ENCODE measurements at places on chromosomes 6 and 20.

DNA sequence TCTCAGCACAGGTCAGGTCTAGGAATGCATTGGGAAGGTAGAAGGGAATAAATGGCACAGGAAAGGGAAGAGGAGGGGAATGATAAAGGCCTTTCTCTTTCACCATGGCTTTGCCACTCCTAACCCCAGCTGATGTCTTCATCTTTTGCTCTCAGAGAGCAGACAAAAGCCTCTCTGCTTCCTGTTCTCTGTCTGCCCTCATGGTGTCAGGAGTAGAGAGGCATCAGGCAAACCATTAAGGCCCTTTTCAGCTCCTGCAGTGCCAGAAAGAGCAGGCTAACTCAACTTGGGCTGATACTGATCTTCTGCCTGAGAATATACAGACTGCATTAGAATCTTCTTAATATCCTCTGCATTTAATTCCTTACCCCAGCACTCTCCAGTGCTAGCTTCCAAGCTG is 48.0 kb upstream of the STXBP5 start:
- no peak for DNase-seq

GRCh38 chr6:90222724-90223198 is 73.9 kb downstream of the BACH2 start:
- DNase-seq = no peak

DNA sequence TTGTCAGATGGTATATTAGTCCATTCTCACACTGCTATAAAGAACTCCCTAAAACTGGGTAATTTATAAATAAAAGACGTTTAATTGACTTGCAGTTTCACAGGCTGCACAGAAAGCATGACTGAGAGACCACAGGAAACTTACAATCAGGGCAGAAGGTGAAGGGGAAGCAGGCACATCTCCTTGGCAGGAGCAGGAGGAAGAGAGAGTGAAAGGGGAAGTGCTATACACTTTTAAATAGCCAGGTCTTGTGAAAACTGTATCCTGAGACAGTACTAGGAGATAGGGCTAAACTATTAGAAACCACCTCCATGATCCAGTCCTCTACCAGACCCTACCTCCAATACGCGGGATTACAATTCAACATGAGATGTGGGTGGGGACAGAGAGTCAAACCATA is 193.9 kb upstream of the KCNG1 start:
- DNase-seq = no peak

DNA sequence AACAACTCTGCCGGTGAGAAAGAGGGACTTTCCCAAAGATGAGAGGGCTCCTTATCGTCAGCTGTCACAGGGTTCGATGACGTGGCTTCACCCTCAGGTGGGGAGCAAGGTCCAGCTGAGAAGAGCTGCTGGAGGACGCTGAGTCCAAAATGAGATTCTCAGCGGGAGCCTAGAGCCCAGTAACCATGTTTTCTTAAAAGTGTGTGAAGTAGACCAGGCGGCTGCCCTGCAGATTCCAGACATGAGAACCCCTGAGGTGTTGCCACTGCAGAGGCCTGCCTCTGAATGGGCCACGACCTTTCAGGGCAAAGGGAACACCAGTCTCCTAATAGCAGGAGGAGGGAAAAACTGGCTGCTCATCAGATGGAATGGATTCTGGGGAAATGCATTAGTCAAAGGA is 375.1 kb downstream of the BTBD9 start:
- DNase-seq = no peak

GRCh38 chr20:19275038-19275629 is 62.7 kb downstream of the SLC24A3 start:
- DNase-seq = no peak

DNA sequence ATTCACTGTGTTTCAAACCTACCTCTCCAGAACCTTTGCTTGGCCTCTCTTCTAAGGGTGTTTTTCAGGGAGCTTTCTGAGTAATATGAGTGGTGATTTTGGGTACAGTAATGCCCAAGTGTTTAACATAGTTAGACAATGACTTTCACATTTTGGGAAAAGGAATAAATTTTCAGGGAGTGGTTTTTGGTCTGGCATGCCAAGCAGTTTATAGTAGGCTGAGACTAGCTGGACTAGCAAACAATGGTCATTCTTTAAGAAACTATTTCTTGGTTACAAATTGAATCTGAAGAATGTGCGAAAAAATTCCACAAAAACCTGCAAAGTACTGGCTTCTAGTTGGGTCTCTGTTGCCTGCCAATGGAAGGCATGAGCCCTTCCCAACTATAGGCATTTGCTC is 15.4 kb downstream of the FNDC1 start:
- DNase-seq = no peak

DNA sequence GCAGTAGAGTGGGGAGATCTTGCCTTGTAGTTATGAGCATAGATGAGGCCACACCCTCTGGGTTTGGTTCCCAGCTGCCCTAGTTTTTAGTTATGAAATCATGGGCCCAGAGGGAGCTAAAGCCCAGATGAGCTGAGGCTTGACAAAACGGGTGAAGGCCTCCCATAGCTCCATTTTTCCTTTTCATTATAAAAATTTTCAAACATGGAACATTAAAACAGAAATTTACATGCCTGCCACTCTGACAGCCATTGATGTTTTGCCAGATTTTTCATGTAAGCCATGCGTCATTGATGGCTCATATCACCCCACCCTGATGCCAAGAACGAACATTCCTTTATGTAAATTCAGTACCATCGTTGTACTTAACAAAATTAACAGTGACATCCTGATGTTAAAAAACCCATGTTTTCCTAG is 67.9 kb downstream of the IGF2R start:
- DNase-seq = peak; percentile 78

DNA sequence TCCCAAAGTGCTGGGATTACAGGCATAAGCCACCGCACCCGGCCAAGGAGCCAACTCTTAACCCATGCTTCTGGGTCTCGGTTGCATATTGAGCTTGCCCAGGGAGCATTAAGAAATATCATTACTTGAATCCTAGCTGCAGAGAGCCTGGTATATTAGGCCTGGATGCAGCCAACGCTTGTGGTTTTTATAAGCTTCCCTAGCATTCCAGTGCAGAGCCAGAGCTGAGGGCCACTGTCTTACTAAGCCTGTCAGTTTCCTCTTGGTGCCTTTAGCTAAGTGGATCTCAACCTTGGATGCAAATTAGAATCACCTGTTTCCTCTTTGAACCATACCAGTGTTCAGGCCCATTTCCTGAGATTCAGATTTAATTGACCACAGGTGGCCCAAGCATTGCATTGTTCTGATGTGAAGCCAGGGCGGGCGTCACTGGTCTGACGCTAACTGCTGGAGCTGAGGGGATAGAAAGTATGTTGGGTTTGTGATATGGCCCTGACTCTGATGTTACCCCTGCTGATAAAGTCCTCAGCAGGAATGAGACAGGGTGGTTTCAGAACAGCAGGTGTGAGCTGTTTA is 76.3 kb downstream of the BTBD3 start:
- DNase-seq = no peak

- DNase-seq = peak; percentile 59
Measured at GRCh38 chr6:33410711-33411631, at the start of gene PHF1. Gene PHF1, plus strand, starts transcription at chr6:33411014. Its CDS starts 1,250 bp downstream, at chr6:33412264.

- no peak for DNase-seq
Measured at GRCh38 chr20:58571356-58571692, 56.1 kb upstream of the APCDD1L start.

GRCh38 chr20:4637081-4637797 is 84.5 kb upstream of the PRND start:
- no peak for DNase-seq

DNA sequence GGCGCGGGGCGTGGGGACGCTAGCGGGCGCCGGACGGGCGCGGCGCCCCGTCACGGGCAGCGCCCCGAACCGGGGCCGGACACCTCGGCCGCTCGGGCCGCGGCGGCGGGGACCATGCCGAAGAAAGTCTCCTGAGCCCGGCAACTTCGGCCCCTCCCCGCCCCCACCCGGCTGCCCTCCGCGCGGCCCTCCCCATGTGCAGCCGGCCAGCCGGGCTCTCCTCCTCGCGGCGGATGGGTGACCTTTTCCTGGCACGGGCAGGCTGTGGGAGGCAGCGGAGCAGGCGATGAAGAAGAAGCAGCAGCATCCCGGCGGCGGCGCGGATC is 278 bp downstream of the UST start:
- no peak for DNase-seq
